ENCODE measurements at places on chromosomes 3 and 15.

GRCh38 chr15:64695561-64695992, 79.8 kb downstream of the RBPMS2 start:
- DNase-seq = peak; percentile 31

DNA sequence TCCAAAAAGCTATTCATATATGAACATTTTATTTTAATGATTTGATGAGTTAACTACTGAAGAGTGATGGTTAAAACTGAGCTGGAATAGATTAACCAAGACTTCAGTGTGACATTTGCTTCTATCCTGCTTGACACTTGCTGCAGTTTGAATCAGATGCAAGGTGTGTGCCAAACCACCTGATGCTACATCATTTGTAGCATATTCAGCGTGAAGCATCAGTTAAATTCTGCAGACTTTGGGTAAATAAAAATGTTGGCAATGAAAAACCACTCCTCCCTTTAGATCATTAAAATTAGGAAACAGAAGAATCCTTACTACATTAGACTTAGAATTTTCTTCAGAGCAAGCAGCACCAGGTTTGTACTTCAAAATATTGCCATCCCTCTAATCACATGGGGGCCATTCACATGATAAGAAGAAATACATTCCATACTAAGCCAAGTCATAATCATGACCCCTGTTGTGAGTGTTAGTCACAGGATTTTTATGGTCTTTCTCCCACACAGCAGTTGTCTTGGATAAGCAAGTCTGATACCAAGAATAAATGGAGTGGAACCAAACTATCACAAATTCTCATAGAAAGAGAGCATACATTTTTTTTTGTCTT, 160.7 kb upstream of the TNIK start:
- no peak for DNase-seq

DNA sequence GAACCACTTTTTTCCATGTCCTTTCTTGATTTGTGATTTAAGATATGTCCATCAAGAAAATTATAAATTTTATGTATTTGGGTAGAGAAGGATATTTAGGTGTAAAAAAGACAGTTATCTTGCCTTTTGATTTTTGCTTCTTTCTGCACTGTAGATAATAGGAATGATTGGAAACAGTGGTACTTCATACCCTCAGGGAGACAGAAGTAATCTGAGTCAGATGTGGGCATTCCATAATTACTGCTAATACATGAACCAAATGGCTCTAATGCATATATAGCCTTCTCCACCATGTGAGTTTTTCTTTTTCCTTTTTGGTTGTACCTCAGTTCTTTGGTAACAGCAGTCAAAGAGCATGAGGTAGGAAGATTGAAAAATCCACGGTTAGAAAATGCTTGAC, 67.2 kb downstream of the RARB start:
- DNase-seq = no peak

DNA sequence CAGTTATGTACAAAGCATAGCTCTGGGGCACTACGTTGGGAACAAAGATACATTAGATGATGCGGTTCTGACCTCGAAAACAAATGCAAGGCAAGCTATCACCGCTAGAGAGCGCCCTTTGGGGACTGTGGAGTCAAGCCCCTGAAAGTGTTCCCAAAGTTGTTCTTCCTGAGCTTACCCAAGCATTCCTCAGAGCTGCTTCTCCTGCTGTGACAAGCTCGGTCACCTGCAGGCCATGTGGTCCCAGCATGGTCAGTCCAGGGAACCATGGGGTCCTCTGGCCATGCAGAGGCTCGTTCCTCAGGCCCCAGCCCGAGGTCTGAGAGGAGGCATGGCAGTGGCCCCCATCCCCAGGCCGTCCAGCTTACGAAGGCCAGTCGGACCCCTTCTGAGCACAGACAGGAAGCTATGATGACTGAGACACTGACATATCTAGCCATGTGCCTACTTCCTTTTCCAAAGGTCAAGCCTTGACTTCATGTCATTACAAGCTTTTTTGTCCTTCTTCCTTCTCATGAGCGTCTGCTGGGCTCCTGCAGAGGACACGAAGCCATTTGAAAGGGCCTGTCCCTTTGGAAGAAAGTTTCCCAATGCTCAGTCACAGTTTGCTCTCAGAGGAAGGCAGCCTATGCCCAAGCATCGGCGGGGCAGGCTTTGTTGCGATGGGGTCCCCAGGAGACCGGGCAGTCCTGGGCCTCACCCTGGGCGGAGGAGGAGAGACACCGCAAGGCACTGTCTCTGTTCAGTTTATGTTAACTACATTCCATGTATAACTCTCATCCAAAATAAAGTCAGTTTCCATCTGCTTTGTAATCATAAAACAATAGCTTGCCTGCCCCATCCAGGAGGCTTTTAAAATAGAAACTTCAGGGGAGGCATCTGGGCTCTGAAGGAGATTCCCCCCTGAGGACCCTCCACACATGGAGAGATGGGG, 79.3 kb downstream of the ATP10A start:
- DNase-seq = no peak

- no peak for DNase-seq
Observed at GRCh38 chr3:988785-989184, 104.0 kb upstream of the CNTN6 start.

DNA sequence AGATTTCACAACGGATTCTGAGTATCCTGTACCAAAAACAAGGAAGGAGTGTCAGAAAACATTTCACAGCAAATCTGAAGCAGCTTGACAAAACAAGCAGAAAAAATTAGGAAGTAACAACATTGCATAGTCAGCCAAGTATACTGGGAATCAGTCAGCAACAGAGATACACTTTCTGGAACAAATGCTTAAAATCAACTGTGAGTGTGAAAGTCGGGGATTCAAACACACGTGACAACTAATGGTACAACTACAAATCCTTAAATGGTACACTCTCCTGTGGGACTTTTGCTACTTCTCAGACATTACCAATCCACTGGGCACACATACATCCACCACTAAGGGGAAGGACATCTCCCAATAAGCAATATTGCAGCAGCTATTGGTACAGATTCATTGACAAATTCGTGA, 296.6 kb upstream of the MME start:
- DNase-seq = no peak
